ENCODE measurements at places on chromosomes 6 and 20. TPM values are rescaled to one million over a fixed set of nuclear protein-coding genes. Genes with fewer than 3 reads are reported as not detected.

MEI4 gene
- polyA plus RNA-seq: 0.04 TPM

SLC52A3 gene
- not detected for polyA plus RNA-seq

GTSF1L gene
- not detected for polyA plus RNA-seq

TLDC2 gene
- 0.20 TPM for polyA plus RNA-seq

ELOVL4 gene
- 12.5 TPM for polyA plus RNA-seq

PPP1R16B gene
- polyA plus RNA-seq: 0.34 TPM

TAAR9 gene
- polyA plus RNA-seq: not detected

AHCY gene
- 53.8 TPM for polyA plus RNA-seq

DDR1 gene
- 16.9 TPM for polyA plus RNA-seq

MTRF1L gene
- 22.7 TPM for polyA plus RNA-seq

GATA5 gene
- not detected for polyA plus RNA-seq

NOTCH4 gene
- 1.2 TPM for polyA plus RNA-seq

LHFPL5 gene
- not detected for polyA plus RNA-seq

KCNK15 gene
- 5.7 TPM for polyA plus RNA-seq

Measured in GM23248 (cell line).